Activated CD8-positive, alpha-beta memory T cell treated with anti-CD3 and anti-CD28 coated beads for 4 hours (primary cell): ENCODE measurements at places on chromosomes 3 and 15.

DNA sequence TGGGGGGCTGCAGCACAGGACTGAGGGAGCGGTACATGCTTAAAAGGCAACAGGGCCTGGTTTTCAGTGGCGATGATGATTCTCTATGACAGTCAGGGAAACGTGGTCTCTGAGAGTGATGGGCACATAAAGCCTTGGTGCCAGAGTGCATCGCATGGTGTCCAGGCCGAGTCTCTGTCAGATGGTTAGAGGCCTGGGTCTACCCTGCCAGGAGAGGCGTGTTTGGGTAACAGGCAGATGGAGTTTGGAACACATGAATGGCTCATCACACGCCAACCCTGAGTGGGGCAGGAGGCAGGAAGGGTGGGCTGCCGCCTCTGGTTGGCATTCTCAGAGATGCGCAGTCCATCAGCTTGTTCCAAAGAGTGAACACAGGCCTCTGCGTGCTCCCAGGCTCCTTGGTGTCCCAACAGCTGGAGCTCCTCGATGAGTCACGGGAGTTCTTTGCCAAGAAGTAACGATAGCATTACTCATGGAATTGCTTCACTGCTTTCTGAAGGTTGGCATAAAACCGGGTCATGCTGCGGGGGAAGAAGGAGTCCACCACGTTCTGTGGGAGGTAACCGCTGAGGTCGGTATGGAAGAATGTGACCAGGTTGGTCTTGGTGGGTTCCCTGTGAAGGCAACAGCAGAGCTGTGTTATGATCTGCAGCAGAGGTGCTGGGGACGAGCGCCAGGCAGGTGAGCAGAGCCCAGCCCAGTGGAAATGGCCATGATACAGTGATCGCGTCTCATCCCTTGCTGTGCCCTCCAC is 11.0 kb downstream of the STARD5 start:
- DNase-seq, result no peak

DNA sequence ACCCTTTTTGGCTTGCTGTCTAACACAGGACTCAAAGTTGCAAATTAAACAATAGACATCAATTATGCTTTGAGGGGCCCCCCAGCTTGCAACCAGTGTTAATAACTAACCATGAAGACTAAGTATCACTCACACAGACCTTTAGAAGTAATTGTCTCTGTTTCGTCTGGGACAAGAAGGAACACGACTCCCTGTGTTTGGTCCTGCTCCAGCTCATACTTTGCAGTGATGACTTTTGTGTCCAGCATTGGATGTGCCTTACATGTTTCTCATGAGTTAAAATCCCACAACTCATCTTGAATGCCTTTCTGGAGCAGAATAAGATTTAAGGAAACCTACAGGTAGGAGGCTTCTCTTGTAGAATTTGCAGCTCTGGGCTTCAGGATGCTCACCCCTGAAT is 53.1 kb downstream of the GMNC start:
- no peak for DNase-seq

DNA sequence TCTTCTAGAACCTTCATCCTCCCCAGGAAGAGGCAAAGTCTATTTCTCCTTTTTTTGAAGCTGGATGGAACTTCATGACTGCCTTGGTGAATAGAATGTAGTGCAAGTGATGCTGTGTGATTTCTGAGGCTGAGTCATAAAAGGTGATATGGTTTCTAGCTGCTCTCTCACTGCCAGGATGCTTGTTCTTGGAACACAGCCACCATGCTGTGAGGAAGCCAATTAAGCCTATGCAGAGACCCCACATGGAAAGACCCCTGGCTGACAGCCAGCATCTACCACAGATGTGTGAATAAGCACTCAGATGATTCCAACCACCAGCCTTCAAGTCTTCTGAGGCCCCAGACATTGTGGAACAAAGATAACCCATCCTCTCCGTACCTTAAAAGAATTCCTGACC is 57.0 kb downstream of the ISL2 start:
- no peak for DNase-seq

DNA sequence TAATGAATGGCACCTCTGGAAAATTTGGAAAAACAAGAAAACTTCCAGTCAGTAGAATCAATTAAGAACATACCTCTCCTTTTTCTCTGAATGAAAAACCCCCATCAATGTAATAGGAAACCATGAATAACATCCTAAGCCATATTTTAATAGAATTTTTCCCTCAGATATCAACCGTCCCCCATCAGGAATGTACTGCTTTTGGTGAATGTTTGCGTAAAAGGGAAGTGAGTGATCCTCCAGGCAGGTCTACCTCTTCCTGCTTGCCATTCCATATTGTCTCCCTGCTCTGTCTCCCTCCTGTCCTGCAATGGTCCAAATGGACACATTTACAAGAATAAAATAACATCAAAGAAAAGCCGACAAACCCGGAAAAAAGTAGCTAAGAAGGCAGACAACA is 30.8 kb downstream of the LAMP3 start:
- DNase-seq, result no peak

DNA sequence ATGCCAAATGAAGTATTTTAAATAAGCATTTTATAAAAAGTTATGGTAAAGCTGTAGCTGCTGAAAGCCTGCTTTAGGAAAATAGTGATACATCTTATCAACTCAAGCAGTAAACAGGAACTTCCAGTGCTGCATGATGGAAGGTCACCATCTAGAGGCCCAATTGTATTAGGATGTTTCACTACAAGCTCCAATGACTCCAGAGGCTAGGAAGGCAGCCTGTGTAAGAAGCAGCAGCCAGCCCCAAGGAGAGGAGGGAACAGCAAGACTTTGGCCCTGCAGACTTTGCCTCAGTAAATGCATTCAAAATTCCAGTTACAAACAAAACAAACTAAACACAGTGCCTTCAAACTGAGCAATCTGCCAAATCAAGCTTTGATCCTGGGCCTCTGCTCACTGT is 32.1 kb downstream of the ILDR1 start:
- no peak for DNase-seq

GRCh38 chr3:154430014-154430413 is at the start of gene GPR149:
TSS of gene GPR149 (minus strand) at chr3:154430190. CDS start at chr3:154429615, 575 bp downstream.
- DNase-seq, result no peak

- no peak for DNase-seq
These were observed 227.4 kb downstream of the UACA start for GRCh38 chr15:70535955-70536338.

DNA sequence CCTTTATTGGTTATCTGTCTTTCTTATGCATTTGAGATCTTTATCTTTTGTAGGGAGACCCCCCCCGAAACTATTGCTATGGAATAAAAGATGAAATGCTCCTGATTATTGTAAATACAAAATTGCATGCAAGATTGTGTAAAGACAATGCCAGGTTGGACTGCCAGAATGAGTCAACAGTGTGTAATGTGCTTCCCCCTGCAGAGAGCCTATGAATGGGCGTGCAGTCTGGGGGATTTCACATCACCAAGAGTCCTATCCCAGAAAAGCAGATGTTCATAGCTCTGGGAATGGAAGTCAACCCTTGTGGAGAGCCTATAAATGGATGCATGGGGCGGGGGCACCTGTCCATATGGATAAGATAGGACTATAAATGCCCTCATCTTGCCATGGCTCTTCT is 584.3 kb downstream of the NSUN3 start:
- no peak for DNase-seq

- no peak for DNase-seq
These were observed 6.6 kb downstream of the NRROS start for GRCh38 chr3:196645897-196646665.

GRCh38 chr3:86244905-86245304 is 746.0 kb downstream of the VGLL3 start:
- DNase-seq, result no peak

DNA sequence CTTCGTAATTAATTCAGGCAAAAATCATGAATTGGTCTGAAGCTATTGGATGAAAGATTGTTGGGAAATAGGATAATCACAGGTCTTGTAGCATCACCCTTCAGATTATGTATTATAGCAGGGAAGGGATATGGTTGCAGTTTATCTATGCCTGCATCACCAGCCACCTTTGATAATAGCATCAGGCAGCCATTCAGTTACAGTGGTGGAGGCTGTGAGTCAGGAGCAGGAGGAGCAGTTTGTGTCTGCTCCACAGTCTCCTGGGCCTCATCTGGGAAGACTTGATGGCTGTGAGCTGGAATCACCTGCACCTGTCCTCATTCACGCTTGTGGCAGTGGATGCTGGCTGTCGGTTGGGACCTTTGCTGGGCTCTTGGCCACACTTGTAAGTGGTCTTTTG is 104.3 kb upstream of the PLXNA1 start:
- no peak for DNase-seq

DNA sequence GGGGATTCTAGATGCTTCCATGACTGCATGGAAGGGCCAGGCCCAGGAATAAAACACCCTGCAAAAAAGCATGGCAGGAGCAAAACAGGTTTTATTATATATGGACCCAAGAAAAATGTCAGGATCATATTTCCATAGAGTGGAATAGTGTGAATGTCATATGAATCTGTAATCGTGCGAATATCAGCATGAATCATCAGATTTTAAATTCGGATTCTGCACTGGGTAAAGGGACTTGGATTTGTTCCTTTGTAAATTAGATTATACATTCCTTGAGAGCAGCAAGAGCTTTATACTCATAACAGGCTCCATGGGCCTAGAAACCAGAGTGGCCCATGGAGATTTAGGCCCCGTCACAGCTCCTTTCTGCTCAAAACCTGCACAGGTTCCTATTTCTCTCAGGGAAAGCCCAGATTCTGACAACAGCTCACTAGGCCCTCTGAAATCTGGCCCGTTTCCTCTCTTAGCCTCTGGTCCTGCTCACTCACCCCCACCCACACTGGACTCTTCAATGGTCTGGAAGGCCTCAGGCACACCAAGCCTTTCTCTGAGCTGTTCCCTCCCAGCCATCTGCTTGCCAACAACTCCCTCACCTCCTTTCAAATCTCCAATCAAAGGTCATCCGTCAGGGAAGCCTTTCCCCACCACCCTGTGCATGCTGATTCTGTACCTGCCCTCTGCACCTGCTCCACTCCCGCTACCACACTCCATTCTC is 76.0 kb downstream of the FEM1B start:
- no peak for DNase-seq

- no peak for DNase-seq
These were observed 1.7 kb upstream of the LINGO1 start for GRCh38 chr15:77634266-77634962.

DNA sequence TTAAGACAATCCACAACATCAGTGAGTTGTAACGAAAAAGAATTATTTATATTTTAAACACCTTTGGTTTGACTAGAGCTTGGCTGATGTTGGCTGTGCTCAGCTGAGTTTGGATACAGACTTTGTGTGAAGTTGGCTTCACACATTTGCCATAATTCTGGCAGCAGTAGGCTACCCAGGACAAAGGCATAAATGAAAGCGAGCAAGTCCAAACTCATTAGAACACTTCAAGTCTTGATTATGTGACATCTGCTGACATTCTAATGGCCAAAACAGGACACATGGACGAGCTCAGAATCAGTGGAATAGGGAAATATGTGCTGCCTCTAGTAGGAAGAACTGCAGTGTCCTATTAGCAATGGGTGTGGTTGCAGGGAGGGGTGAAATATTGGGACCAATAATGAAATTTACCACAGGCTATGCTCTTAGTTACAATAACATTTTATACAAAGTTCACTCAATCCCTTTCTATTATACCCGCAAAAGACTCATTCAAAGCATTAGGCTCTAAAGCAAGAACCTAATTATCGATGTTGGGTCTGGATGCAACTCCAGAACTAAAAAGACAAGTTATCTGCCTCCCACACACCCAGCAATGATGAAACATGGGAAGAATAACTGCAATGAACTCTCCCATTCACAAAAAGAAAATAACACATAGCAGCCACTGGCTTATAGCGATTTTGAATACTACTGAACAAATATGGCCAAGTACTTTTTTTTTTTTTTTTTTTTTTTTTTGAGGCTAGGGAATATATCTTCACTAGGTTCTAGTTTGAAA is 493.9 kb upstream of the RASGRP1 start:
- no peak for DNase-seq

- no peak for DNase-seq
These were observed 35.0 kb downstream of the CTSH start for GRCh38 chr15:78909791-78910228.

GRCh38 chr3:112092496-112093179 is 6.4 kb downstream of the C3orf52 start:
- DNase-seq, result no peak

DNA sequence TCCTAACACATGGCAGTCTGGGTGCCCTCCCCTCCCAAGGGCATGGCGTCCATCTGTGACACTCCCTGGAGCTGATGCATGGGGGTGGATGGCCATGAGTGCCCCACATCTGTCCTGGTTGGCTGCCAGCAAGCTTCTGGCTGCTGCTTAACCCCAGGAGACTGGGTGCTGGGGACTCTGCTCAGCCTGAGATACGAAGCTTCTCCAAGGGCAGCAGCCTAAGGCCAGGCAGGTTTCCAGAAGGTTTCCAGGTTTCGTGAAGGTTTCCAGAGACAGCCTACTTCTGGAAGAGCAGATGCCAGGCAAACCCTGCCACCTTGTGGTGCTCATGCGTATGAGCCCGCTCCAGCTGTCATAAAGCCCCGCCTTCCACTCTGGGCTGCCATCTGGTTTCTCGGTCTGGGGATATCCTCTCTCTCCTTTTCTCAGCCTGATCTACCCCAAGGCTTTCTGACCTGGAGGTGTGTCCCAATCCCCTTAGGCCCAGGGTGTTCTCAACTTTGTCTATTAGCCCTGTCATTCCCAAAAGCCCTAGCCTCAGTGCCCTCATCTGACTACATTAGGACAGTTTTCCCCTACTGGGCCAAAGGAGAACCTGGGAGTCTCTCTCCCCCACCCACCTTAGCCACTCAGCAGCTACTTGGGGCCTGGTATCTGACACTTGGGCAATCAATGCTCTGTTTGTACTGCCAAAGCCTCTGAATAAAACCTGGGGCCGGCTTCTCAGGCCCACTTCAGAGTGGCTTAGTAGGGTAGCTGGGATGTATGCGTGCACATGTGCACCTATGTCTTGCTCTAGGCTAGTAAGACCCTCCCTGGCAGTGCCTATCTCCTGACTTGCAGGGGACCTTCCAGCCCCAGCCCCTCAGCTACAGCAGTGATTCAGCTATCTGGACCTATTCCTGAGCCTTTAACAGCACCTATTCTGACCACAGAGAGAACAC is 12.0 kb downstream of the MRPL46 start:
- no peak for DNase-seq

DNA sequence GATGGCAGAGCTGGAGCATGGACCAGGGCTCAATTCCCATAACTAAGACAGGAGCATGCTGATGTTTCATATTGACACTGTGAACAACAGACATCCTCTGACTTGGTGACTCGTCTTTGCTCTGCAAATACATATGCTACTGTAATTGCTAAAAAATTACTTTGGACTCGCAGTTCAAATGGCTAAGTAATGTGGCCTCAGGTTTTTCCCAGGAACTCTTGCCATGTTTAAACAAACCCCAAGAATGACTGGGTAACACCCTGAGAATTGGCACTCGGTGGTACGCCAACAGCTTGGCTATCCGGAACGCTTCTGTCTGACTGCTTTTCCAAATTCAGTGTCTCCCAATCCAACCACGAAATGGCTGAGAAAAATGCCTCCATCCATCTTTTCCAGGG is 456.7 kb upstream of the THBS1 start:
- no peak for DNase-seq

DNA sequence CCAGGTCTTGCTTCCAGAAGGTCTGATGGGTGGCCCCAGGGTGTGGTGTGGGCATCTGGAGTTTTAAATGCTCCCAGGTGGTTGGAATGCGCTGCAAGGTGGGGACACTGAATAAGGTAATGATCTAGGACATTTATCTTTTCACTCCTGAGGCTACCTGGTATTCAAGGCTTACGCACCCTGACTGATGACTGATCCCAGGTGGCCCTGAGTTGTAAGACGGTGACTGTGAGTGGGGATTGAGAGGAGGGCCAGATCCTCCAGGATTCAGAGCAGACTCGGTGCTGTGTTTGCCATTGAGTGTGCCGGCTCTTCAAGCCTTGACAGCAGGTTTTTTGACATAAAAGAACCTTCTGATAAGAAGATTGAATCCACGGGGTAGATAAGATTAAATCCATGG is 40.3 kb downstream of the SLC6A20 start:
- no peak for DNase-seq
